ENCODE measurements at places on chromosomes 3 and 15.

DNA sequence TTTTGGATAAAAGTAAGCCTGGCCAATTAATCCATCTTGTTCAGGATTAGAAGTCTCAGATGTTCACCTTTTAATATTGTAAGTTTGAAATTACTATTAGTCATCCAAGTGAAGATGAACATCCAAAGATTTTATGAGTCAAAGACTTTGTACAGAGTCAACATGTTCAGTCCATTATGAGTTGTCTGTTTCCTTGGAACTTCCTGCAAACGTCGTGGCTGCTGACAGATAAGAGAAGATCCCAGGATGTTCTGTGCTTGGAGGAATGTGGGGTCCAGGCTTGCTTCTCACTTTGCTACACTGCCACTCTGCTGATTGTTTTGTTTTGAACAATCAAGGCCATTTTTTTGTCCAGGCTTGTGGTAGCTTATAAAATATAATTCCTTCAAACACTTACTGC is 74.3 kb upstream of the SLCO2A1 start:
- no peak for DNase-seq

DNA sequence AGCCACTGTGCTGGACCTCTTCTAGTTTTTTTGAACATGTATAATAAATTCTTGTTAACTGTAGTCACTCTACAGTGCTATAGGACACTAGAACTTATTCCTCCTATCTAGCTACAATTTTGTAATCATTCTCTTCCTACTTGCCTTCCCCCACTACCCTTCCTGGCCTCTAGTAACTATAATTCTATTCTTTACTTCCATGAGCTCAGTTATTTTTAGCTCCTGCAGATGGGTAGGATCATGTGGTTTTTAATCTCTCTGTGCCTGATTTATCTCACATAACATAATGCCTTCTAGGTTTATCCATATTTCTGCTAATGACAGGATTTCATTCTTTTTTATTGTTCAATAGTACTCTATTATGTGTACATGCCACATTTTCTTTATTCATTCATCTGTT is 113.2 kb upstream of the FGF7 start:
- DNase-seq = no peak

GRCh38 chr15:74793135-74794028 is 11.5 kb downstream of the CSK start:
- DNase-seq = peak; percentile 89

DNA sequence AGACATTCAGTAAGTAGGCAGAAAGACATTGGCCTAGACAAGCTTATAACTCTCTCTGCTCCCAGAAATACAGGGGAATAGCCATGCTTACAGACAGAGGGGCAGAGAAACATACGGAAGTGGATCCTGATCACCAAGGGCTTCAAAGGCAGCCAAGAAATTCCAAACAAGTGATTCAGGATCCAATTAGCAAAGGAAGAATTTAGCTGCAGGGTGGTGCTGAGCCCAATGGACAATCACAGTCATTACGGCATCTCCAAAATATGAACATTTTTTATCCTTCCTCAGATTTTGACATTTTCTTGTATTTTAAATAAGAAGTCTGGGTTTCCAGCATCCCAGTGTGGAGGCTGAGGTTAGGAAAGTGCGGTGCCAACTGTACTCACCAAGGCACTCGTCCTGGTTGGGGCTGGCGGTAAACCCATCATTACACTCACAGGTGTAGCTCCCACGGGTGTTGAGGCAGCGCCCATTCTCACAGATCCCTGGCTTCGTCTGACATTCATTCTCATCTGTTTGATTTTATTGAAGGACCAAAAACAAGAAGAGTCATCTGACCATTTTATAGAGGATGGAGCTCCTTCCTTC is 96.8 kb downstream of the DUT start:
- DNase-seq = no peak

DNA sequence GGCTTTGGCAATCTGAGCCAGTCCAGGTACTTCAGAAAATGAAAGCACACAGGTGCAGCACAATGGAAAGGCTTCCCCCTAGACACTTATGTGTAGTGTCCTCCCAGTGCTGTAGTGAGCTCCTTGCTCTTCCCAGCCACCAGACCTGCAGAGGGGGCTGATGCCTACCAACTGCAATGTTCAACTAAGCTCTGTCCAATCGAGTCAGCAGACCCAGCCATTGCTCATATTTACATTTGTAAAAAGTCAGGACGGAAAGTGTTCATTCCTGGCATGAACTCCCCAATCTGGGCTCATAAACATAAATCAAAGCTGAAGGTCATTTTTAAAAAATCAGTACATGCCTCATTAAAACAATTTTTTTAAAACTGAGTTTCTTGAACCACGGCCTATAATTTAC is 73.0 kb downstream of the FOXP1 start:
- no peak for DNase-seq

Measured in activated CD4-positive, alpha-beta T cell treated with anti-CD3 and anti-CD28 coated beads, Interleukin-2, amount 10 ng/mL, durations not matched to agents 24 days and 14 days (primary cell).